ENCODE measurements at places on chromosomes 13 and 19.

- DNase-seq = no peak
Measured at GRCh38 chr19:51201712-51202111, 23.2 kb upstream of the CD33 start.

DNA sequence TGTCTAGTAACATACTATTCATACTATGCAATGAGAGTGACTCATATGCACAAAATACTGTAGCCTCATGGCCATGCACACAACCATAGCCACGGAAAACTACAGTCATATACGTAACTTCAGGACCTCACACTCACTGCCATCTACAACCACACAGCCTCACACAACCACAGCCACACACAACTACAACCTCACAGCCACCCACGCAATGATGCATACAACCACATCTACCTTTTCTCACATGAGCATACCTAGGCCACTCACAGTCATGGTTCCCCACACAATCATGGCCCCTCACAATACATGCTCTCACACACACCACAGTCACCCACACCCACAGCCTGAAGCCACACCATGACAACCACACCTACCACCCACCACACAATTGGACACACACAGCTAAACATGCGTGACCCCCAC, 8.7 kb upstream of the TNFSF14 start:
- no peak for DNase-seq

GRCh38 chr19:28425046-28425931, 787.7 kb downstream of the UQCRFS1 start:
- DNase-seq = no peak

GRCh38 chr19:8487137-8487851, 15.1 kb downstream of the PRAM1 start:
- DNase-seq = no peak

DNA sequence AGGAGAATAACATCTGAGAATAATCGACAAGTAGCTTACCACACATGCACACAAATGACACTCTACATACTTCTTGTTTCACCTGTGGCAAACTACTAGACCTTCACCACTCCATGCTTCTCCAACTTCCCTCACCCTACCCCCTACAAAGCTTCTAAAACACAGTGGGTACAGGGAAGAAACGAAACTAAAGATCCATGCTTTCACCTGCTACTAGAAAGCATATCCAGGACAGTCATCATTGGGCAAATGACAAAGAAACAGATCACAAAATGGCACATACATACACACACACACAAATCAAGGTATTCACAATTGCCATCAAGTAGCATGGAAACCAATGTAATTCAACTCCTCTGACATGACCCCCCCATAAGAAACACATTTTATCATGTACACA, 10.6 kb downstream of the BRD4 start:
- DNase-seq = no peak

GRCh38 chr13:99993660-99994637, 12.4 kb downstream of the ZIC2 start:
- DNase-seq = peak; percentile 35

DNA sequence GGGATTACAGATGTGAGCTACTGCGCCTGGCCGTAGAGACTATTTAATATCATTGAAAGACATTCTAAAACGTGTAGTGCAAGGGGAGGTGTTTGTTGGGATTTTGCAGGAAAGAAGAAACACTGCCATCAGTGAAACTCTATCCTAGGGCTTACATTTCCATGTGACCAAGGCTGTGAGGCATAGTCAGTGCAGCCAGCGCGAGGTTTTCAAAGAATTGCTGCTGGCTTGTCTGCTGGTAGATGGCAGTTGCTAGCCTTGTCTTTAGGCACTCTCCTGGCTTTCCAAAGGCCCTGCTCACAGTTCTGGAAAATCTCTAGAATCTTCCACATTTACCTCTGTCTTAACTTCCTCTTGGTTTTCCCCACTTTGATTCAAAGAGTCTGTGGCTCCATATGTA, 77.5 kb downstream of the GPC6 start:
- DNase-seq = no peak

DNA sequence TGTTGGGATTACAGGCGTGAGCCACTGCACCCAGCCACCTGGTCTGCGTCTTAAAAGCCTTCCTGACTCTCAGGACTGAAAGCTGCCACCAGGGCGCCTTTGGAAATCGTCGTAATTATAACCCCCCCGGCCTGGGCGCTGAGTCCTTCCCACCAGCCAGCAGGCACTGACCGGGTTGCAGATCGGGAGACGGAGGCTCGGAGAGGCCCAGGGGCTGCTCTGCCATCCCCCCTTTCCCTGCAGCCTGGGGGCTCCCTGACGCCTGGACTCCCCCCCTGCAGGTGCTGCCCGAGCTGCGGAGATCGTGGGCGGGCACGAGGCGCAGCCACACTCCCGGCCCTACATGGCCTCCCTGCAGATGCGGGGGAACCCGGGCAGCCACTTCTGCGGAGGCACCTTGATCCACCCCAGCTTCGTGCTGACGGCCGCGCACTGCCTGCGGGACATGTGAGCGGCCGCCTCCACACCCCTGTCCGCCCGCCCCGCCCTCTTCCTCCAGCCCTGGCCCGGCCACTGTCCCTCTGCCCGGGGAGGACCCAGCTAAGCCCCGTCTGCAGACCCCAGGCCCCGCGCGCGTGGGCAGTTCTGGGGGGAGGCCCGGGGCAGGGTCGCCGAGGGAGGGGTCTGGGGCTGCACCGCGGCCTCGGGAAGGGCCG, 2.5 kb downstream of the PRTN3 start:
- DNase-seq = no peak

- no peak for DNase-seq
Measured at GRCh38 chr13:93307651-93308050, 81.0 kb downstream of the GPC6 start.

GRCh38 chr19:29422047-29422446, 103.7 kb upstream of the VSTM2B start:
- no peak for DNase-seq

DNA sequence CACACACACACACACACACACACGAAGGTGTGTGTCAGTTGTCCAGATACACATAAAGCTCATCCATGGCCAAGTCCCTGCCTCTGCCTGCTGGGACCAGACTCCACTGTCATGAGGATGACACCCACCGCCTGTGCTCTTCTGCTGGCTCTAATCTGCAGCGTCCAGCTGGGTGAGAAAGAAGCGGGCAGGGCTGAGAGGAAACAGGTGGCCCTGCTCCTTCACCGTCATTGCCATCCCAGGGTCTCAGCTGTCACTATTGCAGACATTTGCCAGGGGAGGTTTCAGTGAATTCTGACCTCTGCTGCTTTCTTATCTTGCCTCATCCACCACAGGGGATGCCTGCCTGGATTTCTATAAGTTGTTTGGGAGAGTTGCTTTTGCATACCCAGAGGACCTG, 31.4 kb downstream of the SCGB2B2 start:
- DNase-seq = no peak

DNA sequence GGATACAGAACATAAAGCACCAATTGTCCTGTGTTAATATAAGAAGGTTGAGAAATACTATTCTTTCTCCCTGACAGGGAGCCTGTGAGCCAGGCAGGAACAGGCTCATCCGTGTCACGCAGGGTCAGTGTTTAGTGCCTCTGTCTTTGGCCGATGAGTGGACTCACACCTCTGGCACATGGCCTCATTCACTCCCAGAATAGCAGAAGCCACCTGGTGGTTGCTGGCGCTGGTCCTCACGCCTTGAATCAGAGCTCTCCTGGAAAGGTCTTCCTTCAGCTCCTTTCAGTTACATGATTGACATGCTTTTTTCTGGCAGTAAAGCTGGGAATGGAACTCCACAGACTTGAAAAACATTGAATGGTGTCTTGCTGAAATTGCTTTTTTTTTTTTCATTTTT, 28.1 kb upstream of the SIAH3 start:
- DNase-seq = no peak

DNA sequence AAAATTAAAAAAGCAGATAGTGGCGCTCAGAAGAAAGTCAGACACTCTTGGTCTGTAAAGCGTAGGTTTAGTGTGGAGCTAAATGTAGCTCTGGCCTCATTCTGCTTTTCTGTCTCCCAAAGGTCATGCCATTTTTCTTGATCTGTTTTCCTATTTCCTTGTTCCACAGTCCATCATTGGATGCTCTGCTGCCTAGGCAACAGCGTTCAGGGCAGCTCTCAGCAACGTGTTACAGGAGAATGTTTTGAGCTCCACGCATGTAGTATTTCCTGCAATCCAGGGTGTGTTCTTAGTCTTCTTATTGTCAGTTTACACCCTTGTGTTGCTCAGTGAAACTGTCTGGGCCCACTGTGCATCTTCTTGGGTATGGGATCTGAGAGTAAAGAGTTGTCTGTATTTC, 46.0 kb upstream of the PCDH8 start:
- no peak for DNase-seq

- no peak for DNase-seq
Measured at GRCh38 chr13:41018602-41018948, 541 bp downstream of the ELF1 start.

GRCh38 chr19:54164369-54165068, 5.0 kb upstream of the LENG1 start:
- DNase-seq = no peak

GRCh38 chr19:14563989-14564651, 7.7 kb downstream of the NDUFB7 start:
- no peak for DNase-seq

- DNase-seq = peak; percentile 83
Measured at GRCh38 chr13:59750860-59751259, 412.9 kb downstream of the DIAPH3 start.

GRCh38 chr19:1181606-1182005, 7.5 kb upstream of the SBNO2 start:
- no peak for DNase-seq

DNA sequence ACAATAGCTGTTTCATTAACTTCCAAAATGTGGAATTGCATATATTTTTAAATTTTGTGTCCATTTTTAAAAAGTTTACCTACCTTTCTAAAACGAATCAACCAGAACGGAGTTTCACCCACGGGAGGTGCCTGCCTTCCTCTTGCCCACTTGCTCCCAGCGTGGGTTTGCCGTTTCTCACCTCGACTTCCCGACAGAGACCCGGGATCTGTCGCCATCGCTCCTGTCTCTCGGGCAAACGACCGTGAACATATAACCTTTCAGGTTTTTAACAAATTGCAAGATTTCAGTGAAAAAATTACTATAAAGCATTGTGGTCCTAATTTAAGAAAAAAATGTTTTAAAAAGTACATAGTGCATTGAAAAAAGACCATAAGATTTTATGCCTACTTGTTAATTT, 4.2 kb downstream of the TMEM255B start:
- no peak for DNase-seq

- DNase-seq = no peak
Measured at GRCh38 chr19:44735011-44735410, 13.5 kb upstream of the BCL3 start.

DNA sequence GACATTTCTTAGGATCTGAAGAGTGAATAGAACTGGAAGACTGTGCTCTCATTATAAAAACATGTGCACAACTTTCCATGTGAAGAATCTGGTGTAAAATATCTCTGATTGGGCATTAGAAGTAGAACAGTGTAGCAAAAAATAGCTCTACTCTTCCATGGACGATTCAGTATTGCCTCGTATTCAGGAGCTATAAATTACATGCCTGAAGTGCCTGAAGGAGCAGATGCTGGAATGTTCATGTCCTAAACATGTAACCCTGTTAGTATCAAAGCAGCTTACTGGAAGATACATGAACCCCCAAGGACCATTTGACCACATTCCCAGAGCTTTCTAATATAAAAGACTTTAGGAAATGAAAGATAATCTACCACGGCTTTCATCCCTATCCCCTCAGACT, 528.9 kb downstream of the DACH1 start:
- no peak for DNase-seq

DNA sequence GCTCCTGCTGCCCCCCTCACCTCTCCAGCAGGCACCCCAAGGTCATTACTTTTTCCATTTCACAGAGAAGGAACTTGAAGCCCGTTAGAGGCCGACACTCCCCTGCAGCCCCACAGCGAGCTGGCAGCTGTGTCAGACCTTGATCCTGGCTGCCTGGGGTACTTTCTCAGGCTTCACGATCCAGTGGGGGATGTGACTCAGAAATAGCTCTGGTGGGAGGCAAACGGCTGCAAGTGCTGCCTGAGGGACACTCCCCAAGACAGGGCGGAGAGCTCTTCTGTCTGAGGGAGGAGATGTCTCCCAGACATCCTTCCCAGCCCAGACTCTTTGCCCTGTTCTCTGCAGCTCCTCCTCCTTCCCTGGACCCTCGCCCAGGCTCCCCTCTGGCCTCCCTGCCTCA, 4.8 kb downstream of the TSKS start:
- no peak for DNase-seq

- DNase-seq = no peak
Measured at GRCh38 chr13:33263976-33264619, 21.5 kb downstream of the STARD13 start.

GRCh38 chr13:21852043-21852442, 181.2 kb downstream of the FGF9 start:
- DNase-seq = no peak

DNA sequence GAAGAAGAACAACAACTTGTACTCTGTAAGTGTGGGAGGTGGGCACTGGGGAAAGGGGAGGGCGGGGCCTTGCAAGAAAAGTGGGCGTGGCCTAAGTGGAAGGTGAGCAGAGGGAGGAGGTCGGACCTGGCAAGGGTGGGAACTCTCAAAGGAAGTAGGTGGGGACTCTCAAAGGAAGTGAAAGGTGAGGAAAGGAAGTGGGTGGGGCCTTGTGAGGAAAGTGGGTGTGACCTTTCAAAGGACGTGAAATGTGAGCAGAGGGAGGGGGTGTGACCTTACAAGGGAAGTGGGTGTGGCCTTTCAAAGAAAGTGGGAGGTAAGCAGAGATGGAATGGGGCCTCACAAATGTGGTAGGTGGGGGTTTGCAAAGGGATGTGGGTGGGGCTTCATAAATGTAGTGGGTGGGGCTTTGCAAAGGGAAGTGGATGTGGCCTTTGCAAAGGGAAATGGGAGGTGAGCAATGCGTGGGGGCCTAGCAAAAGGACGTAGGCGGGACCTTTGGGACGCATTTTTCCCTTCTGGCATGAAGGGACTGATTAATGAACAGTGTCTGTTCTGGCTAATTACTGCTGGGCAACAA, 25.9 kb downstream of the ACSBG2 start:
- no peak for DNase-seq

DNA sequence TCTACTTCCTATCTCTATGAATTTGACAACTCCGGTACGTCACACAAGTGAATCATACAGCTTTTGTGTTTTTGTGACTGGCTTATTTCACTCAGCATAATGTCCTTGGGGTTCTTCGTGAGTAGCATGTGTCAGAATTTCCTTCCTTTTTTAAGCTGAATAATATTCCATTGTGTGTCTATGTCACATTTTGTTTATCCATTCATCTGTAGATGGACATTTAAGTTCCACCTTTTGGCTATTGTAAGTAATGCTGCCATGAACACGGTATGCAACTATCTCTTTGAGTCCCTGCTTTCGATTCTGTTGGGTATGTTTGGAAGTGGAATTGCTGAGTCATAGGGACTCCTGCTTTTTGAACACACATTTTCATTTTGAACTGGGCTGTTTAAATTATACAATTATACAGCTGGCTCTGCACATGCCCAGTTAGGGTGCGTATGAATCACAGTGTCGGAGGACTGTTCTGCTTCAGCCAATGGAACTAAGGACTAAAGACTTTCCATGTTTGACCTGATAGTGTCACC, 43.0 kb upstream of the C13orf42 start:
- DNase-seq = no peak

- DNase-seq = no peak
Measured at GRCh38 chr13:44385401-44385800, 11.8 kb downstream of the SERP2 start.

All from neuronal stem cell (in vitro differentiated cells).